ENCODE measurements at places on chromosomes 1 and 21.

- DNase-seq: no peak
Observed at GRCh38 chr1:231827337-231828105, 200.9 kb downstream of the DISC1 start.

DNA sequence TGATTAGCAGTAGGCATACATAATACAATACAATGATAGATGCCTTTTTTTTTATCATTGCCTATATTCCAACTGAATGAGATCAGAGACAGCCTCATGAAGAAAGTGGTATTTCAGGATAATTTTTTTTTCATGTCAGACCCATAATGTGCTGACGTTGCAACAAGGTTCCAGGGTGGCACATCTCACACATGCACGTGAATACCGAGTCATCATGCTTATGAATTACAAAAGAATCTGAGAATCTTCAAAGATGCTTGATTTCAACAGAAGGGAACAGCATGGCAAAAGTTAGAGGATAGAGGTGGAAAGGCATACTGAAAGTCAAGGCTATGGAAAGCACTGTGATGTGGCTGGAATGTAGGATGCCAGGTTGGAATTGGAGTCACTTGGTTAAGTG lies 5.0 kb upstream of the RNF11 start:
- no peak for DNase-seq

DNA sequence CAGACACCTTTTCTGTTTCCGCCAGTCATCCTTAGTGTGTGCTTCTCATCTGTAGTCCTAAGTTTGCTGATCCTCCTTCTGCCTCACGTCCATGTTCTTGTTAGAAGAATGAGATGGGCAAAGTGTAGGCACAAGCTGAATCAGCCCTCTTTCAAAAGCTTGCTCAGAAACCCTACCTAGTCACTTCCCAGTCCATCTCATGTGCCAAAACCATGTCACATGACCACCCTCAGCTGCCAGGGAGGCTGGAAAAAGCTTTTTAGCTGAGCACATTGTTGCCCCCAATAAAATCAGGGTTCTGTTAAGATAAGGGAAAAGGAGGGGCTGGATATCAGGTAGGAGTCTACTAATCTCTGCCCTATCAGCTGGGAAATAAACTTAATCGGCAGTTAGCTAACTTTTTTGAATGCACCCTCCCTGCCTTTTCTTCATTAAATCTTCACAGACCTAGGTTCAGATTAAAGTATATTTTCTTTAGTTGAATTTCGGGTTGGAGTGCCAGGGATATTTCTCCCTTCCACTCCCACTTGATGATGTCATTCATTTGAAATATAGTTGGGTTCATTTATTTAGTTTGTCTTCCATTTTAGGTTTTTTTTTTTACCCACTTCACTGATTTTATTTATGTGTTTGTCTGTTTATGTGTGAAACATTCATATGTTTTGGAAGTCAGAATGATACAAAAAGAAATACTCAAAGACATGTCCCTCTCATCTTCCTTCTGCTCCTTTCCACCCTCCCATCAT lies 129.2 kb downstream of the ROR1 start:
- DNase-seq: no peak

DNA sequence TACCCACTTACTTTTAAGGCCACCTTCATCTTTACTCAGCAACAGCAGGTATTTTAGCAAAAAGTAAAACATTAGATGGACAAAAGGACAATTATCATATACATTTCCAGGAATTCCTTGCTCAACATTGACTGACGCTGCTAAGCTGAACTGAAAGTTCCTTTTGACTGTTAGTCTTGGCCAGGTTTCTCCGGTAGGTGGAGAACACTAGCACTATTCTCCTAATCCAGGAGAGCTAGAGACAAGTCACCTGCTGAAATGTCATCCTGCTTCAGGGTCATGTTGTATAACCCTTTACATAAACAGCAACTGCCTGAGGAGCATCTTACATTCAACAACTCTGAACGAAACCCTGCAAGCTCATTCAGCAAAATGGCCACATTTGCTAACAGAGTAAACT lies 109.0 kb upstream of the ESRRG start:
- no peak for DNase-seq

DNA sequence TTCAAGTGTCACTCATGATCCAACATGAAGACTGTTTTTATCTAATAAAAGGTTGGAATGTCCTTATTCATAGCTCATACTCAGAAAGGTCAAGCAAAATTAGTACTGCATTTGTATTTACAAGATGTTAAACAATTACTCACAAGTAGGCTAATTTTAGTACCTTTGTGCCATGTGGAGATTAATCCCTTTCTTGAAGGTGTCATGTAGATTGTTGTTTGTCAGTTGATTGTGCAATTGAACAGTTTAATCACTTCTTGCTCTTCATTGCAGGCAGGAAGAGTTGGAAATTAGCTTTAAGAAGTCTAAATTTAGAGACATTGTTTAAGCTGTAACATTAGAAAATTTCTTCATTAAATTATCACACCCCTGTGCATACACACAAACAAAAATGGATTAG lies 847.1 kb downstream of the KCNT2 start:
- no peak for DNase-seq

All from activated CD4-positive, alpha-beta T cell treated with anti-CD3 and anti-CD28 coated beads for 4 hours (primary cell).